ENCODE measurements at places on chromosomes 1 and 21. TPM values are rescaled to one million over a fixed set of nuclear protein-coding genes. Genes with fewer than 3 reads are reported as not detected.

GRCh38 chr21:38170704-38171682, 85.8 kb upstream of the KCNJ15 start:
- no peak for DNase-seq

- DNase-seq = no peak
These were observed 2.7 kb downstream of the CACNA1E start for GRCh38 chr1:181486098-181486420.

- DNase-seq = no peak
These were observed 82.5 kb downstream of the NPHP4 start for GRCh38 chr1:5909576-5910275.

Gene GUCA2A
- total RNA-seq = not detected
